Stomach (tissue), 19 donors: ENCODE measurements at places on chromosomes 3 and 15. TPM values are rescaled to one million over a fixed set of nuclear protein-coding genes. Genes with fewer than 3 reads are reported as not detected.

GRCh38 chr3:147426931-147427330, 17.8 kb downstream of the ZIC1 start:
- H3K4me1 ChIP-seq = no peaks in the 10 kb centered on the region
- H3K27ac ChIP-seq = no peak overlapping the region
- H3K27me3 ChIP-seq = peaks cover 38% of the 10 kb centered on the region
- H3K4me3 ChIP-seq = no peak overlapping the region
- no peaks in the 10 kb centered on the region for H3K36me3 ChIP-seq

DNA sequence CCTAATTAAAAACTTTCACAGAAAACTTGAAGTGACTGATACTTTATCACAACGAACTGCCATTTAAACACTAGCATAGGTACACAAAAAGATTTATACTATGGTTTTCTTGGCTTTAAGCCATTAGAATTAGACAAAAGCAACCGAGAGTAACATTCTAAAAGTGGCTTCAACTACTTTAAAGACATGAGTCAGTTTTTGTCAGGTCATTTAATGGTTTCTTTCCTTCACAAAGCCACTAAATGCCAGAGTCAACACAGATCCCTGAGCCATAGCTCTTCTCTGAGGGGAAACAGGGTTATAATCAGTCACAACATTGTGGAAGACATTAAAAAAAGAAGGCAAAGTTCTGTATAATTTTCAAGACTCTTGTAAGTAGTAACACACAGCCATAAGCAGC, 54.6 kb downstream of the CAPN3 start:
- no peak overlapping the region for H3K4me3 ChIP-seq
- no peak for DNase-seq
- H3K4me1 ChIP-seq = no peaks in the 10 kb centered on the region
- no peaks in the 10 kb centered on the region for H3K27me3 ChIP-seq
- no peak overlapping the region for H3K27ac ChIP-seq

GRCh38 chr3:3065876-3066275, 44.3 kb downstream of the IL5RA start:
- H3K27me3 ChIP-seq = no peaks in the 10 kb centered on the region
- H3K4me3 ChIP-seq = no peak overlapping the region
- no peaks in the 10 kb centered on the region for H3K36me3 ChIP-seq
- DNase-seq = no peak
- H3K4me1 ChIP-seq = no peaks in the 10 kb centered on the region

GRCh38 chr15:52492132-52492531, 36.5 kb downstream of the MYO5A start:
- H3K27ac ChIP-seq = no peak overlapping the region
- no peak for DNase-seq
- no peaks in the 10 kb centered on the region for H3K36me3 ChIP-seq
- H3K4me1 ChIP-seq = peaks cover 21% of the 10 kb centered on the region

DNA sequence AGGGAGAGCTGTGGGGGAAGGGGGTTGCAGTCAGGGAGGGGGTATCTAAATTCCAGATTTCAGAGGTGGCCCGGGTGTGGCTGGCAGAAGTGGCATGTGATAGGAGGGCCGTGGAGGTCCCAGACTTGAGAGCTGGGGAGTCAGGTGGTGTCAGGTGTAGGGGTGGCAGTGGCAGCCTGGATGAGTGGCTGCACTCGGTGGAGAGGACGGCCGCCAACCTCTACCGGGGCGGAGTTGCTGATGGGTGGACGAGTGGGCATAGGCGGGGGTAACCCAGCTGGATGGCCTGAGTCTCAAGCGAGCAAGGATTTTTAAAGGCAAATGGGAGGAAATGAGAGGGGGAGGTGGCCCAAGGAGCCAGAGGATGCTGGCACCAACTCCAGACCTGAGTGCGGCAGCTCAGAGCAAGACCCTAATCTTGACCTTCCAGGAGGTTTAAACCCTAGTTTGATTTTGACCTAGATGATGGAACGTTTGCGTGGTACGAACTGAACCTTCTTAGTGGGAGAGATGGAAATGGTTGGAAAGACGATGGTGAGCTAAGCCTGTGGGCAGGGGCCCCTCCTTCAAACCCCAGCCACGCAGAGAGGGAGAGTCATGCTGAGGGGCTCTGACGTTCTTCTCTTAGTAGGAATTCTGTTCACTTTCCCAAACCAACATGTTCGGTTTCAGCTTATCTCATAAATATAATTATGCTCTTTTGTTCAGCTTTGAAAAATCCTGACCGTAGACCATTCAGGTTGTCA, 8.0 kb downstream of the TRAK1 start:
- peaks cover 8% of the 10 kb centered on the region for H3K36me3 ChIP-seq
- H3K27me3 ChIP-seq = no peaks in the 10 kb centered on the region
- DNase-seq = no peak
- H3K27ac ChIP-seq = peak overlapping the region; percentile 56

GRCh38 chr3:105661461-105661860, 207.4 kb downstream of the CBLB start:
- H3K4me3 ChIP-seq = no peak overlapping the region
- DNase-seq = no peak
- no peaks in the 10 kb centered on the region for H3K27me3 ChIP-seq
- H3K27ac ChIP-seq = no peak overlapping the region
- no peaks in the 10 kb centered on the region for H3K4me1 ChIP-seq
- peaks cover 76% of the 10 kb centered on the region for H3K36me3 ChIP-seq

DNA sequence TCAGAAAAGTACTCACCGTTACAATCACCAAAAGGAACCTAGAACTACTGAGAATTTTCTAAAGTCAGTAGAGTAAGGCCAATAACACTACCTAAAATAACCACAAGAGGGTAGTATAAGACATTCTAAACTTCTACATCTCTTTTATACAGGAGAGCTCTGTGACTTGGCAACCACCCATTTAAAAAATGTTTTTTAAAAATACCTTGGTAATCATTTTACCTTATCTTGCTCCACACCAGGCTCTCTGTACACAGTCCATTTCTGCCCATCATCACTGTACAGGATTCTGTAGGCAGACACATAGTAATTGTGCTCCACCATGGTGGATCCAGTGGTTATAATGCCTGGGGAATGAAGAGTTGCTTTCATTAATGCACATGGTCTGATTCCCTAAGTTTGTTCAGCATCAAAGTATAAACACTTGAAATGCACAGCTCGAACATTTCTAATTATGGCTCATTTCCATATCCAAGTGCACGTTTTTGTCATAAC, 54.5 kb downstream of the ST3GAL6 start:
- H3K4me1 ChIP-seq = peaks cover 19% of the 10 kb centered on the region
- no peak overlapping the region for H3K4me3 ChIP-seq

GRCh38 chr3:17459470-17459993, 282.9 kb downstream of the TBC1D5 start:
- no peaks in the 10 kb centered on the region for H3K4me1 ChIP-seq
- no peaks in the 10 kb centered on the region for H3K27me3 ChIP-seq
- H3K27ac ChIP-seq = no peak overlapping the region

- DNase-seq = no peak
- H3K27me3 ChIP-seq = no peaks in the 10 kb centered on the region
- no peaks in the 10 kb centered on the region for H3K36me3 ChIP-seq
- no peaks in the 10 kb centered on the region for H3K4me1 ChIP-seq
- no peak overlapping the region for H3K4me3 ChIP-seq
- no peak overlapping the region for H3K27ac ChIP-seq
Measured at GRCh38 chr3:161443921-161444693, 52.5 kb upstream of the OTOL1 start.

GRCh38 chr3:88744896-88745295, 362.5 kb upstream of the EPHA3 start:
- H3K4me1 ChIP-seq = no peaks in the 10 kb centered on the region
- H3K36me3 ChIP-seq = no peaks in the 10 kb centered on the region
- DNase-seq = no peak
- no peak overlapping the region for H3K27ac ChIP-seq
- no peaks in the 10 kb centered on the region for H3K27me3 ChIP-seq

- no peaks in the 10 kb centered on the region for H3K27me3 ChIP-seq
- no peak overlapping the region for H3K4me3 ChIP-seq
- DNase-seq = no peak
- H3K4me1 ChIP-seq = no peaks in the 10 kb centered on the region
- H3K36me3 ChIP-seq = no peaks in the 10 kb centered on the region
Measured at GRCh38 chr15:81381720-81382119, 7.7 kb upstream of the TMC3 start.

DNA sequence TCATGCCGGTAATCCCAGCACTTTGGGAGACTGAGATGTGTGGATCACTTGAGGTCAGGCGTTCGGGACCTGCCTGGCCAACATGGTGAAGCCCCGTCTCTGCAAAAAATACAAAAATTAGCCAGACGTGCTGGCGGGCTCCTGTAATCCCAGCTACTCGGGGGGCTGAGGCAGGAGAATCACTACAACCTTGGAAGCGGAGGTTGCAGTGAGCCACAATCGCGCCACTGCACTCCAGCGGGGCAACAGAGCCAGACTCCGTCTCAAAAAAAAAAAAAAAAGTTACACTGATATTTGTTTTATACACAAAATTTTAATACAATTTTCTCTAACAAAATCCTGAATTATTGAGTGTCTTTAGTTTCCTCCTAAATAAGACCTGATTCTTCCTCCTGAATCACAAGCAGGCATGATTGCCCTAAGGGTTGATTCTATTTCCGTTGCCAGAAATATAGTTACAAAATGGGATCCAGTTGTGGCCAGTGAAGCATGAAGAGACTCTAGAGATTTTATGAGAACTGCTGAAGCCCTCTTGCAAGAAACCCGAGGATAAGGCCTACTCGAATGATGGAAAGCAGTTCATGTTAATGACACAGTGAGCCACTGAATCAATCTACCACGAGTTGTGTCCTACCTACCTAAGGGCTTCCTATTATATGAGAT, 9.6 kb upstream of the SMARCC1 start:
- no peaks in the 10 kb centered on the region for H3K4me1 ChIP-seq
- no peaks in the 10 kb centered on the region for H3K36me3 ChIP-seq
- no peaks in the 10 kb centered on the region for H3K27me3 ChIP-seq
- no peak for DNase-seq
- no peak overlapping the region for H3K4me3 ChIP-seq
- no peak overlapping the region for H3K27ac ChIP-seq

- no peaks in the 10 kb centered on the region for H3K36me3 ChIP-seq
- H3K27me3 ChIP-seq = no peaks in the 10 kb centered on the region
- no peak overlapping the region for H3K27ac ChIP-seq
- DNase-seq = peak; percentile 40
- no peak overlapping the region for H3K4me3 ChIP-seq
- H3K4me1 ChIP-seq = no peaks in the 10 kb centered on the region
Measured at GRCh38 chr15:99980752-99981151, 247.5 kb upstream of the LYSMD4 start.

GRCh38 chr3:50254577-50255250, 14.2 kb upstream of the SEMA3B start:
- H3K27me3 ChIP-seq = no peaks in the 10 kb centered on the region
- peaks cover 50% of the 10 kb centered on the region for H3K4me1 ChIP-seq
- H3K27ac ChIP-seq = peak overlapping the region; percentile 70

- H3K27ac ChIP-seq = peak overlapping the region; percentile 46
- DNase-seq = peak; percentile 45
- H3K4me1 ChIP-seq = peaks cover 9% of the 10 kb centered on the region
- peaks cover 18% of the 10 kb centered on the region for H3K36me3 ChIP-seq
- no peak overlapping the region for H3K4me3 ChIP-seq
- H3K27me3 ChIP-seq = no peaks in the 10 kb centered on the region
Measured at GRCh38 chr3:142210144-142210543, 15.2 kb downstream of the GK5 start.

GRCh38 chr3:48897460-48898376, 964 bp downstream of the SLC25A20 start:
- DNase-seq = peak; percentile 31
- no peaks in the 10 kb centered on the region for H3K27me3 ChIP-seq
- peak overlapping the region; percentile 75 for H3K4me3 ChIP-seq
- no peaks in the 10 kb centered on the region for H3K36me3 ChIP-seq
- peak overlapping the region; percentile 79 for H3K27ac ChIP-seq
- H3K4me1 ChIP-seq = peaks cover 30% of the 10 kb centered on the region

DNA sequence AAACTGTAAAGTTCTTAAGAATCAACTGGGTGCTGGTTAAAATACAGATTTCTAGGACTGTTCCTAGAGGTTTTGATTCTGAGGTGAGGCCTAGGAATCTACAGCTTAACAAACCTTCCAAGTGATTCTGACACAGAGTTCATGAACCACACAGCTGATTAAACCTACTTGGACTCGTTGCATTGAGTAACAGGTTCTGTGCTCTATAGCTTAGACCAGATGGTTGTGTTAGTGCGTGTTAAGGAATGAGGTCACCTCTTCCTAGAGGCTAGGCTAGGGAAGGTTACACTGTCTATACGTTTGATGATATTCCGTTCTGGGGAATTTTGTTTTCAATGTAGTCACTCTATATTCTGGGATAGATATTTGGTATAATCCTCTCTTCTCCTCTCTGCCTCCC, 21.9 kb downstream of the EID1 start:
- DNase-seq = no peak
- H3K4me3 ChIP-seq = no peak overlapping the region
- no peaks in the 10 kb centered on the region for H3K27me3 ChIP-seq
- no peaks in the 10 kb centered on the region for H3K4me1 ChIP-seq

- H3K4me1 ChIP-seq = peaks cover 33% of the 10 kb centered on the region
- DNase-seq = no peak
- H3K27ac ChIP-seq = no peak overlapping the region
- no peak overlapping the region for H3K4me3 ChIP-seq
Measured at GRCh38 chr15:25733856-25734679, 129.1 kb downstream of the ATP10A start.

DNA sequence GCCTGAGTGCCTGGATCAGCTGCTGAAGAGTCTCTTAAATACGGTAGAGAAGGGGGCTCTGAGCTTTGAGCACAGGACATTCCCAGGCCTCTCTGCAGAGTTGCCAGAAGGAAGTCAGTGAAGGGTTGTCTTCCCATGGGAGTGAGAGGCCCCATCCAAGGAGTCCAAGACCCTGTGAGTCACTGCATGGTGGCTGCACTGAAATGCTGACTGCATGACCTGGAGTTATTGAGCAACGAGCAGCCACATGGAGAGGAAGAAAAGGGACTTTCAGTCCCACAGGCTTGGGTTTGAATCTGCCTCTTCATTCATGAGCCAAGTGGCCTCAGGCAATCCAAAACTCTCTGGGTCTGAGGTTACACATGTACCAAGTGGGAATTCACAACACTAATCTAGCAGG, 69.6 kb upstream of the RASGRF1 start:
- H3K4me1 ChIP-seq = no peaks in the 10 kb centered on the region
- no peak for DNase-seq
- no peak overlapping the region for H3K27ac ChIP-seq
- H3K27me3 ChIP-seq = no peaks in the 10 kb centered on the region
- H3K36me3 ChIP-seq = no peaks in the 10 kb centered on the region

Gene NDN
- 24.4 TPM for polyA plus RNA-seq

Gene CASR
- polyA plus RNA-seq = 0.50 TPM

Gene GOLGA6D
- not detected for polyA plus RNA-seq

Gene REC114
- polyA plus RNA-seq = not detected

Gene GDPGP1
- 3.2 TPM for polyA plus RNA-seq

Gene DOCK3
- not detected for polyA plus RNA-seq

Gene IQCH
- polyA plus RNA-seq = 1.7 TPM

Gene MAP6D1
- not detected for polyA plus RNA-seq

Gene NXPE3
- 3.1 TPM for polyA plus RNA-seq
